Sciatic nerve (tissue), 2 donors: ENCODE measurements at places on chromosomes 16 and 17. TPM values are rescaled to one million over a fixed set of nuclear protein-coding genes. Genes with fewer than 3 reads are reported as not detected.

Gene CYTH1
- 75.9 TPM for total RNA-seq

Gene PLA2G10
- not detected for total RNA-seq

Gene CCL7
- 1.6 TPM for total RNA-seq

Gene SLC12A3
- total RNA-seq, result not detected

Gene ARHGAP44
- total RNA-seq, result 6.4 TPM

Gene LRRC37A
- 4.3 TPM for total RNA-seq

Gene MIF4GD
- 26.2 TPM for total RNA-seq

Gene MT1G
- 2.5 TPM for total RNA-seq

Gene SLC22A31
- 0.98 TPM for total RNA-seq

Gene PRSS53
- total RNA-seq, result 3.1 TPM

Gene TLCD2
- 13.6 TPM for total RNA-seq

Gene FAM20A
- 56.5 TPM for total RNA-seq

Gene ADAP2
- total RNA-seq, result 26.9 TPM

Gene ZNHIT3
- 28.6 TPM for total RNA-seq

Gene ODAD4
- total RNA-seq, result 2.9 TPM

Gene KCNH4
- 0.36 TPM for total RNA-seq

Gene CACNG1
- total RNA-seq, result not detected

Gene NRN1L
- total RNA-seq, result 1.6 TPM
